ENCODE measurements at places on chromosomes 5 and 9.

DNA sequence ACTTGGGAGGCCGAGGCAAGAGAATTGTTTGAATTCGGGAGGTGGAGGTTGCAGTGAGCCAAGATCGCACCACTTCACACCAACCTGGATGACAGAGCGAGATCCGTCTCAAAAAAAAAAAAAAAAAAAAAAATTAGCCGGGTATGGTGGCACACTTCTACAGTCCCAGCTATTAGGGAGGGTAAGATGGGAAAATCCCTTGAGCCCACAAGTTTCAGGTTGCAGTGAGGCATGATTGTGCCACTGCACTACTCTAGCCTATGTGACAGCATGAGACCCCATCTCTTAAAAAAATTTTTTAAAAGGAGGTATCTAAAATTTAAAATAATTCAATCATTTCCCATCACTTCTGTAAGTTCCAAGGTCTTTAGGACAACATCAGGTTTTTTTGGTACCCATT is 26.0 kb downstream of the PSIP1 start:
- no peak for DNase-seq

- DNase-seq: no peak
Observed at GRCh38 chr9:78575081-78575480, 278.2 kb downstream of the PSAT1 start.

GRCh38 chr9:28389411-28389810 is 816.1 kb upstream of the C9orf72 start:
- DNase-seq: no peak

GRCh38 chr5:16617274-16617968 is 624 bp upstream of the RETREG1 start:
- peak; percentile 49 for DNase-seq

- no peak for DNase-seq
Observed at GRCh38 chr5:130045334-130045733, 141.1 kb downstream of the CHSY3 start.

GRCh38 chr9:124504530-124505005 is 2.6 kb downstream of the NR5A1 start:
- DNase-seq: no peak

DNA sequence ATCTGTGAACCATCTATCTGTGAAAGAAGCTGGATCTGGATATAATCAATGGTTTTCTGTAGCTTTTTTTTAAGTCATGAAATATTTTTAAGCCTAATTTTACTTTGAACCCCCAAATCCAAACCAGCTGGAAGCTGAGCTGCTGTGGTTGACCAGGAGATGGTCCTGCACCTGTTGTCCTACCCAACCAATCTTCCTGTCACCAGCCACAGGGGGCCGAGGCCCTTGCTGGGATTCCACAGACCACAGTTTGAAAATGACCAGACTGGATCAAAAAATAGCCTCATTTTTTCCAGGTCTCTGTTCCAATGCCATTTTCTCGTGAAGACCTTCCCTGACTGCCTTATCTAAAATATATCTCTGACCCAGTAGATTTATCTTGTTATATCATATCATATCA is 200.6 kb downstream of the SGCD start:
- DNase-seq: no peak

DNA sequence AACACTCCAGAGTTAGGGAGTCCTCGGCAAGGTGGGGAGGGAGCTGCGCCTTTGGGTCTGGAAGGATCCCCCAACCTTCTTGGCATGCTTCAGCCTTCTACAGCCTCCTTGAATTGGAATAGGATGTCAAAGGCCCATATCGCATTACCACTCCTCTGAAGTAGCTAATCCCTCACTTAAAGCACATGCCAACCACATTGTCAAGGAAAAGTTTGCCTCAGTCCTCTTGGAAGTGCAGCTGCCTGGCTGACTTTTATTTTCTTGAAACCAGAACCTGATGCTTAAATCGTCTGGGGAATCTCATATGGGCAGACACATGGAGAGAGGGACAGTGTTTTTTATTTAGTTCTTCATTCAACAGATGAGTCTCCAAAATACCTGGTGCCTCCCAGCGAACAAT is 14.5 kb downstream of the CXCL14 start:
- DNase-seq: no peak

DNA sequence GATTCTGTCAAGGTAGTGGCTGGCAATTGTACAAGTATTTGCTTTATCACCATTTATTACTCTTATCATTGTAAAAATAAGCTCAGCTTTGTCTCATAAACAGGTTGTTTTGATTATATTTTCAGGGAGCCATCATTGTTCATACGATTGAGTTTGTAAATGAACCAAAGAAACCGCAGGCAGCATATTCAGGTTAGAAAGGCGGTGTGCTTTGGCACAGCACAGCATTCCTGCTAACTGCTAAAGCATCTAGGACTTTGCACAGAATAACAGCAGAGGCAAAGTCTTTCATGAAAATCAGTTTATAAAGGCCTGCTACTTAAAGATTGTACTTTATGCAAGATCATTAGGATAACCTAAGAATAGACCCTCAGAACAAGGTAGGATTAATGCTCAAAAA is 281.5 kb upstream of the SLC24A2 start:
- DNase-seq: no peak

GRCh38 chr5:115788440-115788839 is 28.0 kb downstream of the CDO1 start:
- no peak for DNase-seq

GRCh38 chr5:63250939-63251338 is 672.3 kb downstream of the LRRC70 start:
- no peak for DNase-seq

DNA sequence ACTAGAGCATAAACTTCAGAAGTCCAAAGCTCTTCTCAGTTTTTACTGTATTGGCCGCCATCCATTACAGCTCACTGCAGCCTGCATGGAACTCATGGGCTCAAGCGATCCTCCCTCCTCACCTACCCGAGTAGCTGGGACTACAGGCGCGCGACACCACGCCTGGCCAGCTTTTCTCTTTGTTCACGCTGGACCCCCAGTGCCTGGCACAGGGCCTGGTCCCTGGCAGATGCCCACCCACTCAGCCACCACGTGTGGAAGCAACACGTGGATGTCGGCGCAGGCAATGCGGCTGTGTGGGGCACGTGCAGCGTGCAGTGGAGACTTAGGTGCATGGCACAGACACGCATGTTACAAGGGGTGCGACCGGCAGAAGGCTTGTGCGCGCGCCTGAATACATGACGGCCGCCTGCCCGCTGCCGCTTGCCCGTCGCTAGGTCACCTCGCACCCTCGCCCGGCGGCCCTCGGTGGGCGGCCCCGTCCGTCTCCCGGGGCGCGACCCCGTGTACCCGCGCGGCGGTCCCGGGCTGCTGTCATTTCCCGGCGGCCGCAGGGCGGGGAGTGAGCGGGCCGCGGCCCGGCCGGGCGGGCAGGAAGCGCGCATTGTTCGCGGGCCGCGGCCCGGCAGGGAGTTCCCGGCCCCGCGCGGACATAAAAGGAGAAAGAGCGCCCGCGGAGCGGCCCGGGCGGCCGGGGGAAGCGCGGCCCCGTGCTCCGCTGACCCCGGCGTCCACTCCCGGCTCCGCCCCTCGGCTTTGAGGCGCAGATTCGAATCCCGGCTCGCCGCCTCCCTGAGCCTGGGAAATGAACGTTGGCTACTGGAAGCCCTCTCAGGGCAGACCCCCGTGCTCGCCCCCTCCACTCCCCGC is 24.1 kb upstream of the PTGS1 start:
- DNase-seq: no peak

DNA sequence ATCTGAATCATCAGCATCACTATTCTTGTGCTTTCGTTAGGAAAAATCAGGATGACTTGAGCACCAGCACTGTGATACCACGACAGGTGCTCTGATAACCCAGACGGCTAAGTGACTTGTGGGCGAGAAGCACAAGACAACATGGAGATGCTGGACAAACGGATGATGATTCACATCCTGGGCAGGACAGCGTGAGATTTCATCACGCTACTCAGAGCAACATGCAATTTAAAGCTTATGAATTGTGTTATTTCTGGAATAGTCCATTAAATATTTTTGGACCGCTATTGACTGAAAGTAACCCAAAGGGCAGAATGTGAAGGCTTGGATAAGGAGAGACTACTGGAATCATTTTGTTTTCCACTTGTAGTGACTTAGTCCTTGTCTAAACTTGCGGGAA is 114.8 kb upstream of the DAPK1 start:
- DNase-seq: no peak

- DNase-seq: no peak
Observed at GRCh38 chr9:36928670-36929349, 105.3 kb downstream of the PAX5 start.

- DNase-seq: no peak
Observed at GRCh38 chr5:33675958-33676464, 215.8 kb downstream of the ADAMTS12 start.

DNA sequence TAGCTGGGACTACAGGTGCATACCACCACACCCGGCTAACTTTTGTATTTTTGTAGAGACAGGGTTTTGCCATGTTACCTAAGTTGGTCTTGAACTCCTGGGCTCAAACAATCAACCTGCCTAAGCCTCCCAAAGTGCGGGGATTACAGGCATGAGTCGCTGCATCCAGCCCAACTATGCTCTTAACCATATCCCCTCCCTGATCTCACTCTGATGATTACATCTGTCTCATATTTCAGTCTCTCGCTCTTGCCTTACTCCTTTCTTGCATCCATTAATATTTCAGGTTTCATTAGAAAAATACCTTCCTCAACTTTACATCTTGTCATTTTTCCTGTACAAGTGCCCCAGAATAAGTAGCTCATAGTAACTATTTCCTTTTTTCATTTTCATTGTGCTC is 61.0 kb upstream of the BASP1 start:
- no peak for DNase-seq

DNA sequence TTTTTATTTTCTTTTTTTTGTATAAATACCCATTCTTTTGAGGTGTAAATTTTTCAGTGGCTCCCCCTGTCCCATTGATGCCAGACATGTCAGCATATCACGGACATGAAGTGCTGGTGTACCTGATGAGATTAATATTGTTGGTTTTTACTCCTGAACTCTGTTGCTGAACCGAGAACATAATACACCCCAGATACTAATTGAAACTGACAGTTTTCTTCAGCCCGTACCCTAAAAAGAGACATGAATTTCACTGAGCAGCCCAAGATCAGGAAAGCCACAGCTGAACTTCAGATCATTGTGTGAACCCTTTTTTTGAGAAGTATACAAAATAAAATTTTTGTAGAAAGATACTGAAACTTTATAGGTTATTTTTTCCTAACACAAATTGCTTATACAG is 75.7 kb downstream of the PRDM9 start:
- DNase-seq: no peak

DNA sequence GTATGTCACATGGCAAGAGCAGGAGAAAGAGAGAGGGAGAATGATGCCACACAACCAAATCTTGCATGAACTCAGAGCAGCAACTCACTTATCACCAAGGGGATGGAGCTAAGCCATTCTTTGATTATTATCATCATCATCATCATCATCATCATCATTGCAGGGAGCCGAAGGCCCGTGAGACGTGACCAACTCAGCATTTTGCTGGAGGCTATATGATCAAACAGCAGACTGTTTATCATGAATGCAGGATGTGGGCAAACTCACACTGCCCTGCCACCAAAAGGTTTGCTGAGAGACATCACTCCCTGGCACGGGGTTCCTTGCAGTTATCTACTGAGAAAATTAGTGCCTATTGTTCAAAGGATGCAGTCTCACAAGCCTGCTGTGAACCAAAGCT is 8.6 kb upstream of the ZNF169 start:
- DNase-seq: no peak

DNA sequence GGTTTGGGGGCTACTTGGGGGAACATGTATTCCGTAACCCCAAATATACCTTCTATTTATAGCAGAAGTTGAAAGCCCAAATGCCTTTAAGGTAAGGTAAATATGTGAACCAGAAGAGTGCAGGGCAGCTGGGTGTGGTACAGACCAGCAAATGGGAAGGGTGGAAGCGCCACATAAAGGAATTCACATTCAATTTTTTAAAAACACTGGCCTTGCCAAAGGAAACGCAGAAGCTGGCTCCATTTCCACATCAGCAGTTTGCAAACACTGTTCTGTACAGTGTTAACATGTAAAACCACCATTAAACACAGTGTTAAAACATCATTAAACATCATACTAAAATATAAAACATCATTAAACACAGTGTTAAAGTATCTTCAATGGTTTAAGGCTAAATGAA is 3.5 kb upstream of the BHMT start:
- no peak for DNase-seq

- DNase-seq: no peak
Observed at GRCh38 chr9:16092142-16093091, 539.6 kb downstream of the CCDC171 start.

DNA sequence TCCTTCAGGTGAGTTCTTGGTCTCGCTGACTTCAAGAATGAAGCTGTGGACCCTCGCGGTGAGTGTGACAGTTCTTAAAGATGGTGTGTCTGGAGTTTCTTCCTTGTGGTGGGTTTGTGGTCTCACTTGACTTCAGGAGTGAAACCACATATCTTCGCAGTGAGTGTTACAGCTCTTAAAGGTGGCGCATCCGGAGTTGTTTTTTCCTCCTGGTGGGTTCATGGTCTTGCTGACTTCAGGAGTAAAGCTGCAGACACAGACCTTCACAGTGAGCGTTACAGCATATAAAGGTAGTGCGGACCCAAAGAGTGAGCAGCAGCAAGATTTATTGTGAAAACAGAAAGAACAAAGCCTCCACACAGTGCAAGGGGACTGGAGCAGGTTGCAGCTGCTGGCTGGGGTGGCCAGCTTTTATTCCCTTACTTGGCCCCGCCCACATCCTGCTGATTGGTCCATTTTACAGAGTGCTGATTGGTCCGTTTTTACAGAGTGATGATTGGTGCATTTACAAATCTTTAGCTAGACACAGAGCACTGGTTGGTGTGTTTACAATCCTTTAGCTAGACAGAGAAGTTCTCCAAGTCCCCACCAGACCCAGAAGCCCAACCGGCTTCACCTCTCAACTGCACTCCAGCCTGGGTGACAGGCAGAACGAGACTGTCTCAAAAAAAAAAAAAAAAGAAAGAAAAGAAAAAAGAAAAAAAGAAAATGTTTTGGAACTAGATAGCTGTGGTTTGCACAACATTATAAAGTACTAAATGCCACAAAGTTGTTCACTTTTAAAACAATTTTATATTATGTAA is 9.1 kb upstream of the ERMP1 start:
- peak; percentile 39 for DNase-seq

- DNase-seq: no peak
Observed at GRCh38 chr5:173968154-173968797, 20.7 kb upstream of the C5orf47 start.

DNA sequence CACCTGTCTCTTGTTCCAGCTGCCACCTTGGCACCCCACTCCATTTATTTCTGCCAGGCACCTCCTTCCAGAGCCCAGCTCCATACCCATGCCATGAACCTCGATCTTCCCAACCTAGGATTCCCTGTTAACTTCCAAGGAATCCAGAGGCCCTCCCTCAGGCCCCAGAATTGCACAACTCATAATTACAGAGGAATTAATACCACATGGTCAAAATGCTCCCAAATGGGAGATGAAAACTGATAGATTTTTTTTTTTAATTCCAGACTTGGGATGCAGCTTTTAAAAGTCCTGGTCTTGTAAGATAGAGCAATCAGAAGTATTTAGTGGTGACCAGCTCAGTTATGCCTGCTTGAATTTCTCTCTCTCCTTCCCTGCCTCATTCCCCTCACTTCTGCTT is 96.2 kb upstream of the CCDC112 start:
- no peak for DNase-seq

- DNase-seq: no peak
Observed at GRCh38 chr9:76459694-76460635, 983 bp downstream of the GCNT1 start.
